ENCODE measurements at places on chromosomes 1 and 21.

GRCh38 chr21:46095814-46096595 lies 1.9 kb upstream of the COL6A2 start:
- DNase-seq: no peak

DNA sequence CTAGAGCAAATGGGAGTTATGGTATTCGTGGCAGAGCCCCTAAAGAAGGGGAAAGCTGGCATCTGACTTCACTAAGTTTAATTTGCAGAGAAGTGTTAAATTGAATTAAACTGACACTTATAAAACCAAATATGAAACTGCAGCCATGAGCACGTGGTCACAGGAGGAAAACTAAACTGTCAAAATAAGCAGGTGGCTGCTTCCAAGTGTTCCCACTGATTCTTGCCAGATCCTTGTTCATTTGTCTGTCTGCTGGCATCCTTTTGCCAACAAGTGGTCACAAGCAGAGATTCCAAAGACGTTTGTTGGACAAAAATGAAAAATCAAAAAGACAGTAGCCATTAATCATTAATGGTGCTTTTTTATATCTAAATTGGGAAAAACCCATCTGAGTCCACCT lies 6.5 kb upstream of the CELA2B start:
- DNase-seq: no peak

DNA sequence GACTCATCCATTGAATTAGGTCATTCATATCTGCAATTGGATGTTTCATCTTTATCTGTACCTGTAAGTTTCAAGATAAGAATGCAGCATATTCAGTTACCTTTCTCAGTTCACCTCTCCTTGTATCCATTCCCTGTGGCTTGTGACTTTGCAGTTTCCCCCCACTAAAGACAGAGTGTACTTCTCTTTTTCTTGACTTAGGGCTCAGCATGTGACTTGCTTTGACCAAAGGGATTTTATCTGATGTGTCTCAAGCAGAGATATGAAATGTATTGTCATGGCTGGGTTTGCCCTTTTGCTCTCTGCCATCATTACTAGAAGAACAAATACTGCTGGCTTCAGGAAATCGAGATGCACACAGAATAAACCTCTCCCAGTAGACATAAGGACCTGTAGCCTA lies 754.8 kb downstream of the ADGRL2 start:
- DNase-seq: no peak

DNA sequence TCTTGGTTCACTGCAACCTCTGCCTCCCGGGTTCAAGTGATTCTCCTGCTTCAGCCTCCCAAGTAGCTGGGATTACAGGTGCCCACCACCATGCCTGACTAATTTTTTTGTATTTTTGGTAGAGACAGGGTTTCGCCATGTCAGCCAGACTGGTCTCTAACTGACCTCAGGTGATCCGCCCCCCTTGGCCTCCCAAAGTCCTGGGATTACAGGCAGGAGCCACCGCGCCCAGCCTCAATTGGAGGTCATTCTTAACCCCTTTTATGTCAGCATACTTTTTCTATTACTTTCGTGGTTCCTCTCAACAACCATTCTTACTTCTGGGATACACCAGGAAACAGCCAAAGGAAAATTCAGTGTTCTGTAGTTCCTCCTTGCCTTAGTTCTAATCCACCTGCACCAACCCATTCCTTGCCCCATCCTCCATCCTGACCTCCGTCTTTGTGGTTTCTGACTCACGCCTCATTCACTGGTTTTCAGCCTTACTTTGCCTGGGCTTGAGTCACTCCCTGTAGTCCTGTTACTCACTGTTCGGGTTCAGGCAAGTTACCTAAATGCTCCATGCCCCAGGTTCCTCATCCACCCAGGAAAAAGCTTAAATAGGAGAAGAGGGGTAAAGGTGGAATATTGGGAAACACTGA lies 12.9 kb upstream of the BCL10 start:
- no peak for DNase-seq

DNA sequence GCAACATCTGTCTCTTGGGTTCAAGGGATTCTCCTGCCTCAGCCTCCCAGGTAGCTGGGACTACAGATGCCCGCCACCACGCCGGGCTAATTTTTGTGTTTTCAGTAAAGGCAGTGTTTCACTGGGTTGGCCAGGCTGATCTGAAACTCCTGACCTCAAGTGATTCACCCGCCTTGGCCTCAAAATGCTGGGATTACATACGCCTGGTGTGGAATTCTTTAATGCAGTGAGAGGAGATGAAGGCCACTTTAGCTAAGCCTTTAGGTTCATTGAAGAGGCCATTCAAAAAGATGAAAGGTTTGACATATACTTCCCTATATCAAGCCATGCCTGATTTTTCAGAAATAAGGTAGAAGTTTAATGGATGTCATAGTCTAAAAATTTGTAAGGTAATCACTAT lies 162.7 kb downstream of the ST6GALNAC3 start:
- no peak for DNase-seq

DNA sequence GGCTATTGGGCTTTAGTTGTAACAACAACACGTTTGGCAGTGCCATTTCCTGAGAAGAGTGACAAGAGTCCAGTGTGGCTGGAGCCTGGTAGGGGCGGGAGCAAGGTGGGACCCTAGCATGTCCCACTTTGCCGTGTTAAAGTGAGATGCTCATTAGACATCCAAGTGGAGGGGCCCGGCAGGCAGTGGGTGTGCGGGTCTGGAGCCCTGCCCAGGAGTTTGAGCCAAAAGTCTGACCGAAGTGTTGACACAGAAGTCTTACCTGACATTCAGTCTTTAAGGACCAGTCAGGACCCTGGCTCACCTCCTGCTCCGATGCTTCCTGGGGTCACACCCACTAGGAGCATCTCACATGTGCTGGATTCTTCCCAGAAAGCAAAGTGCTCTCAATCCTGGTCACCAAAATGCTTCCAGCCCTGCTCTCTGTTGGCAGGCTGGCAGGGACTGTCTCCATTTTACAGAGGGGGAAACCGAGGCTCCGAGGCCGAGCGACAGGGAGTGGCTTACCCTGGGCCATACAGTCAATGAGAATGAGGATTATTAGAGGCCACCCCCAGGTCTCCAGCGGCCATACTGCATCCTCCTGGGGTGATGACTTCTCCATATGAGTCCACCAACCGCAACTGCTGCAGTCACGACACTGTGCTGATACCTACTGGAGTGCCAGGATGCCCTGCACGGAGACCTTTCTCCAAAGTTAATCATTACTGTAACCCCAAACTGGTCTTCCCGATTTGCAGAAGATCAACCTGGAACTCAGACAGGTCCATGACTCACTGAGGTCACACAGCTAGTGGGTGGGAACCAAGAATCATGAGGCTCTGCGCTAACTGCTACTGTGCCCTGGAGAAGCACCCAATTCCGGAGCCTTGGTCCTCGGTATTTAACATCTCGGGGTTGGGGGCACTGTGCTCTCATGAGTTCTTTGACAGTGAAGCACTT lies 112.7 kb downstream of the PRDM2 start:
- no peak for DNase-seq

- no peak for DNase-seq
Measured at GRCh38 chr1:161187311-161187710, 10.0 kb upstream of the B4GALT3 start.

GRCh38 chr1:154328318-154329151 lies 3.2 kb downstream of the ATP8B2 start:
- no peak for DNase-seq

All from NCI-H524 (cell line).